IPS DF 19.7 (cell line): ENCODE measurements at places on chromosomes 4 and X.

DNA sequence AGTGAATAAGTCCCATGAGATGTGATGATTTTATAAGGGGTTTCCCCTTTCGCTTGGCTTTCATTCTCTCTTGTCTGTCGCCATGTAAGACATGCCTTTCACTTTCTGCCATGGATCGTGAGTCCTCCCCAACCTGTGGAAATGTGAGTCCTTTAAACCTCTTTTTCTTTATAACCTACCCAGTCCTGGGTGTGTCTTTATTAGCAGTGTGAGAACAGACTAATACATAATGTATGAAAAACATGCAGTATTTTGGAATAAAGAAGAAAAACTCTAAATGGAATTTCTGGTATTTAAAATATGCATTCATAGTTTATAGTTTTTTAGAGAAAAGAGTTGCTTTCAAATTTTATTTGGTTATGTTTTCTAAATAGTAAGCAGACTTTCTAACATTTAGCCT lies 360.7 kb downstream of the PCDH7 start:
- no peak for DNase-seq

DNA sequence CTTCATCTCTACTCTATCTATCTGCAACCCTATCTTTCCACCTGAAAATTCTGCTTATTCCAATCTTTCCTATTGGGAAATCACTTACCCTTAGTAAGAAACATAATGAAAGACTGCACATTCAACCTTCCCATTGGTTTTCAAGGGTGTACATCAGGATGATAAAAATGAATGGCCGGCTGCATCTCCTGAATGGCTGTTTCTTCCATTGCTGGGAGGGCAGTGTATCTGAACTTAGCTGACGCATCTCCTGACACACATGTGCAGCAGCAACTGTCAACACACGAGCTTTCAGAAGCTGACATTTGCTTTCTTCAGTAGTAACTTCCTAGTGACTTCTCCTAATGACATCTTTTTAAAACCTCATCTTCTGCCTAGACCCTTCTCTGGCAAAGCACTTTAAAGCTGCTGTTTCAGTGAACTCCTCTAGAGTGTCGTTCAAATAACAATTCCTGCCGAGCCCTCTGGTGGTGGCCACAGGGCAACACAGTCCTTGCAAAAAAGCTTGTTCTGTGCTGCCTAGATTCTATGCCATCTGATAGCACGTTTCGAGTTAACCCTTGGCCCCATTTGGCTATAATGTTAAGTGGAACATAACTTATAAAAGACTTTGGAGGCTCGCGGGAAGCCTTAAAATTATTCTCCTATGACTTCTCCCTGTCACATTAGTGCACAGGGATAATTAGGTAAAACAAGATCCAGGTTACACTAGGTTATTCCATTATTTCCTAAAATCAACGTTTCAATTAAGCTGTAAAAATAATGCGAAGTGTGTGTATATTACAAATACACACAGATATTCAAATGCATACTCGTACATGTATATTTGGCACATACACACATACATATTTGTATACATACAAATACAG lies 2340.7 kb downstream of the PCDH7 start:
- peak; percentile 47 for DNase-seq

DNA sequence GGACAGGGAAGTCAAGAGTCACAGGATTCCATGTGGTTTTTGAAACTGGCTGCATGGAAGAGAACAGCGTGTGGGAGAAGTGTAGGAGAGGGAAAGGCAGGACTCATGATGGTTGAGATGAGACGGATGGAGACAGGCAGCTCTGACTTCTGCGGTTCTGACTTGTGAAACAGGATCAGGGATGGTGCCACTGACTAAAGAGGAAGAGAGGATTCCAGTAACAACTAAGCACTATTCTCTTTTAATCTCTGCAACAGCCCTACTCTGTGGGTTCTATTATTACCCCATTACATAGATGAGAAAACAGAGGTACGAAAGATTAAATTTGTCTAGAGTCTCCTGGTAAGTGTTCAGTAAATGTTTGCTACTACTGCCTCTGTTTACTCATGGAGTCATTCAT lies 156.3 kb downstream of the CBR4 start:
- no peak for DNase-seq

DNA sequence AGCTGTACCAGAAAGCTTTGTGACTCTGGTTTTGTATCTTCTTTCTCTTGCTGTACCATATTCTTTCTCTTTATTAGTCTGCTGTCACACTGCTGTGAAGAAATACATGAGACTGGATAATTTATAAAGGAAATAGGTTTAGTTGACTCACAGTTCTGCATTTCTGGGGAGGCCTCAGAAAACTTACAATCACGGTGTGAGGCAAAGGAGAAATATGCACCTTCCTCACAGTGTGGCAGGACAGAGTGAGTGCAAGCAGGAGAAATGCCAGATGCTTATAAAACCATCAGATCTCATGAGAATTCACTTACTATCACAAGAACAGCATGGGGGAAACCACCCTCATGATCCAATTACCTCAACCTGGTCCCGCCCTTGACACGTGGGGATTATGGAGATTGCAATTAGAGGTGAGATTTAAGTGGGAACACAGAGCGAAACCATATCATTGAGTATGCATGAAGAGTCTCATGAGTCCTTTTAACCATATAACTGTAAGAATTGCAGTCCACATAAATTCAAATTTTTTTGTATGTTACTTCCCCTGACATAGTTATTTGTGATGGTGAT lies 67.4 kb upstream of the INPP4B start:
- no peak for DNase-seq

GRCh38 chr4:105148776-105149175 lies 2.1 kb downstream of the TET2 start:
- DNase-seq = no peak

DNA sequence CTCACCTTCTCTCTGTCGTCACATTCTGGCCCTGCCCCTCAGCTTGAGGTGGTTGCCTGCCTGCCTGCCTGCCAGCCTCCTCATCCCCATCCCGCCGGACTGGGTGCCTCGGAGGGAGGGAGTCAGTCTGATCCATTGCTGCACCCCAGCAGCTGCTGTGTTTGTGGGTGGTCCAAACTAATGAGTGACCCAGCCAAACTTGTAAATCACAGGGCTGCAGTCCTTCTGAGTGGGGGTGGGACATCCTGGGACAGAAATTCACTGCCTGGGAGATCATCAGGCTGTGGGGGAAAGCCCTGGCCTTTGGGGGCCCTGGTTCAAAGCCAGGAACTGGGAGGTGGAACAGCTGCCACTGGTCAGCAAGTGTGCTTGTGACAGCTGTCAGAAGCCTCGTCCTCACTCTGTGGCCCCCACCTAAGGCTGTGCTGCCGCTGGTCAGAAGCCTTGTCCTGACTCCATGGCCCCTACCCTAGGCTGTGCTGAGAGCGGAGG lies 5.6 kb downstream of the GPR78 start:
- no peak for DNase-seq

- DNase-seq = no peak
These were observed 56.2 kb downstream of the METTL14 start for GRCh38 chr4:118741301-118741855.

DNA sequence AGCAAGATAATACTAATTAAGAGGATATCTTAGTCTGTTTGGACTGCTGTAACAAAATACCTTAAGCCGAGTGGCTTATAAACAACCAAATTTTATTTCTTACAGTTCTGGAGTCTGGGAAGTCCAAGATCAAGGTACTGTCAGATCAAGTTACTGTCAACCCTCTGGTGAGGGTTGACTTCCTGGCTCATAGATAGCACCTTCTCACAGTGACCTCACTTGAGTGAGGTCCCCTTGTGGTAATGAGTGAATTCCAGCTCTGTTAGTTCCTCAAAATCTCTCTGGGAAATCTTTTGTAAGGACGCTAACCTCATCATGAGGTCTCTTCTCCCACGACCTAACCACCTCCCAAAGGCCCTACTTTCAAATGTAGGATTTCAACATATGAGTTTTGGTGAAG lies 36.9 kb upstream of the ADGRA3 start:
- DNase-seq = no peak

DNA sequence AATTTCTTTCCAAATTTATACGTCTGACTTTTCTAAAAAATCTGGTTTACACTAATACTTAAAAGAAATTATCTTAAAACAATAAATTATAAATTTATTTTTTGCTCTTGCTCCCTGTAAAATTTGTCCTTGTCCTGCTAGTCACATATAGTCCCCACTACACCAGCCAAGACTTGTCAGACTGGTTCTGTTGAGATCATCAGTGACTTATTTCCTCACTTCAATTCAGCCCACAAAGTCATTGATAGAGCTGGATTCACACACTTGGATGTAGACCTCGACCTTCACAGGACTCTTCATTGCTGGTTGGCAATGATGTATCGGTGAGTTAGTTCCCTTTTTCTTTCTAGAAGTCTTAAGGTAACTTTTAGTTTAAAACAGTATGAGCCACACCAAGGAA lies at the start of gene TMPRSS11E:
Gene TMPRSS11E, plus strand, starts transcription at position 263 of the 400 bp plus-strand sequence. Its CDS starts 50 bp downstream, at position 313.
- no peak for DNase-seq

- DNase-seq = no peak
These were observed 62.2 kb downstream of the FMR1NB start for GRCh38 chrX:148043271-148043855.

DNA sequence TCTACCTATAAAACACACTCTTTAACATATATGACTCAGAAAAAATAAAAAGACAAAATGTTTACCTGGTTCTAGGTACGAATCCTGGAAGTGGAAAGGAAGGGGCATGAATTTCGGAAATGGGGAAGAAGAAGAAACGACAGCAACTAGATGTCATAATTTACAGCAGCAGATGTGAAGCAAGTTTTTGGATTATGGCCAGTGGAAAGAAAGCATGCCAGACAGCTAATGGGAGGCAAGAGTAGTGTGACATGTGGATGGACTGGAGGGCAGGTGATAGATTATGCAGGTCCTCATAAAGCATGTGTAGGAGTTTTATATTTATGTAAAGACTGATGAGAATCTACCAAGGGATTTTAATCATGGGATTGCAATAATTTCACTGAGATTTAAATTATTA lies 279.0 kb upstream of the TACR3 start:
- DNase-seq = no peak
